ENCODE measurements at places on chromosomes 3 and 15.

DNA sequence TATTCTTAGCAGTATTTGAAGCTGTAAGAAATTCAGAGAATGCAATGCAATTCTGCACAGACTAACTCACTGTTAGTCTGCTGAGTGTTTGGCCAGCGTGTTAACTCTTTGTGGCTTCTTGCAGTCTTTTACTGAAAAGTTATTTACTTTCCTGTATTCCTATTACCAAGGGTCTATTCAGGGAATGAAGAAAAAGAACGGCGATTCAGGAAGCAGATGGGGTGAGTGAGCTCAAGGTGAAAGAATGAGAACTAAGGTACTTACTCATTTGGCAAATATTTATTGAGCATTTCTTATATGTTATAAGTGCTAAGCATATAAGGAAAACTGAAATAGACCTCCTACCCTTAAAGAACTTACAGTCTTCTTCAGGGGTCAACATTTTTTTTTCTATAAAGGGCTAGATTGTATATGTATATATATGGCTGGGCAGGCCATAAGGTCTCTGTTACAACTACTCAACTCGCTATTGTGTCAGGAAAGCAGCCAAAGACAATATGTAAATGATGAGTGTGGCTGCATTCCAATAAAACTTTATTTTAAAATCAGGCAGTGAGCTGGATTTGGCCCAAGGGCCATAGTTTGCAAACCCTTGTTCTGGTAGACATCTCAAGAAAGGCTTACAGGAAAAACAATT is 271.9 kb upstream of the GADL1 start:
- DNase-seq, result no peak

DNA sequence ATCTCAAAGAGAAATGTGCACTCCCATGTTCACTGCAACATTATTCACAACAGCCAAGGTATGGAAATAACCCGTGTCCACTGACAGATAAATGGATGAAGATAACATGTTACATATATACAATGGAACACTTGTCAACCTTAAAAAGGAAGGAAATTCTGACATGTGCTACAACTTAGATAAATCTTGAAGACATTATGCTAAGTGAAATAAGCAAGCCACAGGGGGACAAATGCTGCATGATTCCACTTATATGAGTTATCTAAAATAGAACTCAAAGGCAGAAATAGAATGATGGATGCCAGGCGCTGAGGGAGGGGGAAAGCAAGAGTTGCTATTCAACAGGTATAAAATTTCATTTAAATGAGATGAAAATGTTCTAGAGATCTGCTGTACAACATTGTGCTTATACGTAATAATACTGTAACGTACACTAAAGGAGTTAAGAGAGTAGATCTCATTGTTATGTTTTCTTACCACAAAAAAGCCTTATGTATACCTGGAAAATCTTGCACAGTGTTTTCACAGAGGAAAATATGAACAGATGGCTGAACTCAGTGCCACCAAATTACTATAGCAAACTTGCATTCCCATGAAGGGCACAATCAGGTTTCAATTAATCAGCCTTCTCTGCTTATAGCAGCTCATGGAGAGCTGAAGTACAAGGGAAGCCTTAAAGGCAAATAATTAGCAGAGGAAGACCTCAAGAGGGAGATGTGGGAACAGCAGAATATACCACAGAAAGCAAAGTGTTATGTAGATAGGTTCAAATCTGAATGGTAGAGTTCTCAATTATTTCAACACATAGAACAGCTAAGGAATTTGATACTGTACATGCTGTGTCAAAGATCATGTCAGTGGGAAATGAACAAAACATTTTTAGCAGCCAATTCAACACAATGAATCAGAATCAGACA is 8.1 kb upstream of the VPS39 start:
- DNase-seq, result no peak

- DNase-seq, result no peak
Measured at GRCh38 chr3:53180305-53181023, 19.5 kb downstream of the PRKCD start.

GRCh38 chr15:88014454-88015160 is 241.9 kb downstream of the NTRK3 start:
- no peak for DNase-seq

GRCh38 chr3:147963711-147964110 is 554.5 kb downstream of the ZIC1 start:
- DNase-seq, result no peak

GRCh38 chr15:44458429-44458828 is 31.0 kb downstream of the CTDSPL2 start:
- DNase-seq, result no peak

DNA sequence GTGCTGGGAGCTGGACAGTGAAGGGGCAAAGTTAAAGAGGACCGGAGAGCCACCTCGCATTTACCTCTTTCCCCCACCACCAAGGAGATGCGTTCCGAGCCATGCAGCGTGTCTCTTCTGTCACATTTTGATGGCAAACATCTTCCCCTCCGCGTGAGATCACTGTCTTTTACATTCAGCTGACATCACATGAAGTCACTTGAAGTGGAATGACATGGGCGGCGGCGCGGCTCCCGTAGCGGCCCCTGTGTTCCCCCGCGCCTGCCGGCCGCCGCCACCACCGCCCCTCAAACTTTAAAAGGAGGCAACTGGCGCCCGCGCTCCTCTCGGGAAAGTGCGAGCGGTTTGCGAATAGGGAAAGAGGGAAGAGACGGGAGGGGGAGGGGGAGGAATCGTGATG is at the start of gene FEZF2:
TSS of gene FEZF2 (minus strand) at position 336 of the 400 bp plus-strand sequence. CDS start 682 bp downstream, outside the sequence.
- no peak for DNase-seq

- no peak for DNase-seq
Measured at GRCh38 chr15:101233651-101234280, 18.1 kb downstream of the CHSY1 start.

- DNase-seq, result peak; percentile 95
Measured at GRCh38 chr15:75450307-75451201, 936 bp downstream of the SIN3A start.

GRCh38 chr3:169110633-169111032 is 552.9 kb downstream of the MECOM start:
- DNase-seq, result no peak

GRCh38 chr3:32257042-32257441 is 18.6 kb downstream of the CMTM8 start:
- DNase-seq, result no peak

DNA sequence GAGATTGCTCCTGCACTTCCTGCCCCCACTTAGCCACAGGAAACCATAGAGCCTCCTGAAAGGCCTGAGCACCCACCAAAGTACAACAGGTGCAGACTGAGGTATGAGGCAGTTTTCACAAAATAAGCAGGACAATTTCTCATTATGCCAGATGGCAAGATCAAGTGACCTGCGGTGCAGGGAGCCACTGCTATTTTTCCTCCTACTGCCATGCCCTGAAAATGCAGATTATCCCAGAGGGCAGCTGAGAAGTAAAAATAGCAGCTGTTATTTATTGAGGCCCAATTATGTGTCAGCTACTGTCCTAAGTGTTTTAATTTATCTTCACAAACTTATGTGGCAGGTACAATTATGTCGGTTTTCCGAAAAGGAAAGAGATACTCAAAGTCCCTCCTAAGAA is 209.5 kb upstream of the ST8SIA2 start:
- DNase-seq, result no peak

GRCh38 chr3:8555113-8555661 is 53.6 kb downstream of the LMCD1 start:
- DNase-seq, result no peak

GRCh38 chr3:59469948-59470723 is 420.3 kb upstream of the CFAP20DC start:
- DNase-seq, result no peak

DNA sequence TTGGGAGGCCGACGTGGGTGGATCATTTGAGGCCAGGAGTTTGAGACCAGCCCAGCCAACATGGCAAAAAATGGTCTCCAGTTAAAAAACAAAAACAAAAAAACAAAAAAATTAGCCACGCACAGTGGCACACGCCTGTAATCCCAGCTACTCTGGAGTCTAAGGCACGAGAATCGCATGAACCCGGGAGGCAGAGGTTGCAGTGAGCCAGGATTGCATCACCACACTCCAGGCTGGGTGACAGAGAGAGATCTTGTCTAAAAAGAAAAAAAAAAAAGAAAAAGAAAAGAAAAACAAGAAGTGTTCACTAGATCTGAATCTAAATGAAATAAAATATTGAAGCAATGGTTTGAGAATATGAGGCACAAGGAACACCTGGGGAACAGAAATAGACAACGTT is 36.7 kb downstream of the SLC9A9 start:
- DNase-seq, result no peak

GRCh38 chr15:62624547-62625378 is 417.8 kb upstream of the TPM1 start:
- no peak for DNase-seq

- DNase-seq, result no peak
Measured at GRCh38 chr15:71468715-71469114, 341.6 kb upstream of the NR2E3 start.

DNA sequence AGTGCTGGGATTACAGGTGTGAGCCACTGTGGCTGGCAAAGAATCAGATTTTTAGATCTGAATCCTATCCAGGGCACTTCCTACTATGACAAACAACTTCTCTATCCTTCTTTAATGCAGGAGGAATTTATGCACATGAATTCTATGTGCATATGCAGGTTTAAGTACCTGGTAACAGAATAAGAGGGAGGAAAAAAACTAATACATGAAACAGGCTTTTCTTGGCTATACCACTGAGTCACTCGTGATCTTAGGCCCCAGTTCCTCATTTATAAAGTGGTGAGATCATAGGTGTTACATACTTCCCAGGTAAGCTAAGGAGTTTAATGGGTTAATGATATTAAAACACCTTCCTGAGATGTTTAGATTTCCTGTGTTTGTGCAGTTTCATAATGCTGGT is 108.2 kb downstream of the TP63 start:
- DNase-seq, result no peak

All from activated CD8-positive, alpha-beta memory T cell treated with anti-CD3 and anti-CD28 coated beads for 4 hours (primary cell).